MV-4-11 (cell line): ENCODE measurements at places on chromosomes 7 and 10.

GRCh38 chr10:79407811-79408795 lies 37.3 kb downstream of the ZCCHC24 start:
- DNase-seq, result no peak

- DNase-seq, result no peak
These were observed 27.7 kb downstream of the CDK6 start for GRCh38 chr7:92808635-92809034.

DNA sequence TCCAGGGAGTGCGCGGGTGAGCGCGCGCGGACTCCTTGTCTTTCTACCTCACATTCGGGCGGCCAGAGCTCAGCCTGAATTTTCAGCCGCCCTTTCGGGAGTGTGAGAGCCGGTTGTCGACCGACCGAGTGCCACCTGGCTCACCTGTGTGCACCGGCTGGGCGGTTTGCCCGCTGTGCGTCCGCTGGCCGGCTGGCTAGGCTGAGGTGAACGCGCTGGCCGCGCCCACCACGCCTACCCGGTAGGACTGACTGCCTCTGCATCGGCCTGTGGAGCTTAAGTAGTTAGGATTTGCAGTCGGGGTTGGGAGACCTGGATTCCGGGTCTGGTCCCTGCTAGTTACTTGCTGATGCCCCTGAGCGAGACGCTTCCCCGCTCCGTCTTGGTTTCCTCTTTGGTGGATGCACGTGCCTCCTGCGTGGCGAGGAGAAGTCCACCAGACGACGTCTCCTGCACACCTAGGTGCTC lies 553 bp downstream of the TSPAN15 start:
- no peak for DNase-seq

DNA sequence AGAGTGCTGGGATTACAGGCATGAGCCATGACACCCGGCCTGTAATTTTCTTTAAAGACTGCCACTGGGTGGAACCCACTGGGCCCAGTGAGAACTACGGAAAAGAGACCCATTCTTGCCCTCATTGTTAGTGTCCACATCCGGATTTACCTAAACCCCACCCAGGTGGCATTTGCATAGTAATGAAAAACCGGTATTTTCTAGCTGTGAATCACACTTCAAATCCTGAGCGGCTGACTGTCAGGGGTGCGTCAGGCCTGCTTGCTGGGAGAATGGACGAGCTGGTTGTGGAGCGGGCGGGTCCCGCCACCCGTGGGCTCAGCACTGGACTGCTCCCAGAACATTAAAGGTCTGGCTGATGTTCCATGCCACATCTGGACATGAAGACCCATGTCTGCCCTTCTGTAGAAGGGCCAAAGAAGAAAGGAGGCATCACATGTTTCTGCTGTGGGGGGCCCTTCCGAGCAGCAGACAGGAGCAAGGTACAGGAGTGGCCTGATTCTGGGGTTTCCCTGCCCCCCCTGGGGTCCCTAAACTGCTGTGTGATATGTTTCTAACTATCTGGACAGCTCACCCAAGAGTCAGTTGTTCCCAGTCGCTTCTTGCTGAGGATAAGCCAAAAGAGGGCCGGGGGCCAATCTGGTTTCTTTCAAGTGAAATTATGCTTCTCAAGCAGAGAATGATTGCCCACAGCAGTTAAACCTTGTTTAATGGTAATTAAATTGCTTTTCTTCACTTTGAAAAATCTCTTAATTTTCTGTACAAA lies 46.4 kb downstream of the KIAA1217 start:
- DNase-seq, result no peak

- DNase-seq, result peak; percentile 48
These were observed 259.0 kb downstream of the CXCL12 start for GRCh38 chr10:44125879-44126278.

GRCh38 chr7:28316489-28316888 lies 95.8 kb upstream of the CREB5 start:
- DNase-seq, result no peak

GRCh38 chr7:95925971-95926370 lies 153.6 kb downstream of the DYNC1I1 start:
- no peak for DNase-seq

- DNase-seq, result no peak
These were observed 46.9 kb downstream of the GPR141 start for GRCh38 chr7:37730501-37730900.

- no peak for DNase-seq
These were observed 8.4 kb upstream of the LMOD2 start for GRCh38 chr7:123647106-123647730.

- DNase-seq, result no peak
These were observed 592.8 kb upstream of the GRM3 start for GRCh38 chr7:86050918-86051317.

DNA sequence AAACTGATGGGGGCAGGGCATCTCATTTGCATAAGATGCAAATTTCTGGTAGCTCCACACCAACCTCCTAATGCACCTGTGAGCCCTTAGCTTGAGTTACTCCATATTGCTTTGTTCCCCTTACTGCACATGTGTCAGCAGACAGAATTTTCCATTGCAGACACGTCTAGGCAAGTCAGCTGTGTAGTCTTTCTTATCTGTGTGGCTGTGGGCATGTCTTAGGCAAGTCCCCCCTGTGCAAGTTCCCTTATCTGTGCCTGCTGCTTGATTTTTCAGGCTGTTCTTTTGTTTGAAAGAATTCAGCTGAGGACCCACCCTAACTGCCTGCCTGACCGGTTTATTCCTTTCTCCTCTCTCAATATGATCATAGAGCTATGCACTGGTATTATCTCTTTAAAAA lies 28.5 kb upstream of the TRIM24 start:
- peak; percentile 7 for DNase-seq

GRCh38 chr7:55133630-55134358 lies 115.0 kb downstream of the EGFR start:
- no peak for DNase-seq

- DNase-seq, result no peak
These were observed 588.2 kb upstream of the KCND2 start for GRCh38 chr7:119684763-119685162.

DNA sequence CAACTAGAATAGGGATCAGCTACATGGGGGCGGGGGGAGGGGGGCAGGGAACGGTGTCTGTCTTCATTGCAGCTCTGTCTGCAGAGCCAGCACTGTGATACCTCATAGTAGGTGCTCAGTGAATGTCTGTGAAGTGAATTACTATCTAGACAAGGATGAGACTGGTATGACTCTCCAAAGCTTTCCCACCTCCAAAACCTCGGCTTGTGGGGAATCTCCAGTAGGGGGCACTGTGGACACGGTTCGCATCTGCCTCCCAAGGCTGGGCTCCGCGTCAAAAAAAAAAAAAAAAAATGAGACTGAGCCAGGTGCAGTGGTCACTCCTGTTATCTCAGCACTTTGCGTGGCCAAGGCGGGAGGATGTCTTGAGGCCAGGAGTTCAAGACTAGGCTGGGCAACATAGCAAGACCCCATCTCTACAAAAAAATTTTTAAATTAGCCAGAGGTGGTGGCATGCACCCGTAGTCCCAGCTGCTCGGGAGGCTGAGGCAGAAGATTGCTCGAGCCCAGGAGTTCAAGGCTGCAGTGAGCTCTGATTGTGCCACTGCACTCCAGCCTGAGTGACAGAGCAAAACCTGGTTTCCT lies 9.6 kb downstream of the TRIM56 start:
- DNase-seq, result no peak

DNA sequence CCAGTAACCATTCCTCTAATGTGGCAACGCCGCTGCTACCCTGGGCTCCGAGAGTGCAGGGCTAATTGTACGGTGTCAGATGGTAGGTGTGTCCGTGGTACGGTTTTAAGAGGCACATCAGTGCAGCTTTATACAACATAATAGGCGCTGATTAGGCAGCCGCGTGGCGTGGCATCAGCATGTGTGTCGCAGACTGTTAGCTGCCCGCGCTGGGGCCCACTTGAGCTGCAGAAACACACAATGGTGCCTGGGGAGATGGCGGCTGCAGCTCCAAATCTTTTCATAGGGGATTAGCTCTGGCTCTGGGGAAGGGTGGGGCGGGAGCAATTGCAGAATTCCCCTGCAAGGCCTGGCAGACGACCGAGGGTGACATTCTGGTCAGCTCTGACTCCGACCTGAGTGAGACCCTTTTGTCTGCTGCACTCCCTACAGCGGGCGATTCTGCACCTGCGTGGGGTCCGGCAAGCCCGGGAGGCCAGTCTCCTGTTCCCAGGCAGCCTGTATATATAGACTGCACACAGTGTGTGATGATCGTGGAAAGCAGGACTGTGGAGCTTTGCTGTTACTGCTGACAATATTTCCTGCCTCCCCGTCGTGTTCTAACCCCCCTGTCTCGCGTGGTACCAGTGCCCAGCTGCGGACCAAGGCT lies 722.7 kb upstream of the CELF2 start:
- DNase-seq, result no peak

DNA sequence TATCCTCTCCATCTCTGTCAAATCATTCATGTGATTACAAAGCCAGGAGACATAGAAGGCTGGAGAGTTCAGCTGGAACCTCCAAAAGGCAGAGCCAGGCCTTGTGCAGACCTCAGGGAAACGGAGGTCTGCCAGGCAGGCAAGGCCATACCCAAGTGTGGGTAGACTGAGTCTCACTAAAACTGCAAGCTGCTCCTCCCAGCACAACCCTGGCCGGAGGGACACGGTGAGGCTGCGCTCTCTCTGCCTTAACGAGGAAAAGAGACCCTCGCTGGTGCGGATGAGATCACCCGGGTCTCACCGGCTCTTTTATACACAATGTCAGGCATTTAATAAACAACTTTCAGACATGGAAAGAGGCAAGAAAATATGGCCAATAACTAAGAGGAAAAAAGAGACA lies 66.1 kb upstream of the INPP5A start:
- DNase-seq, result no peak

- DNase-seq, result no peak
These were observed 221.4 kb downstream of the BICC1 start for GRCh38 chr10:58734116-58734515.

GRCh38 chr7:121337398-121337797 lies 8.6 kb downstream of the WNT16 start:
- no peak for DNase-seq

DNA sequence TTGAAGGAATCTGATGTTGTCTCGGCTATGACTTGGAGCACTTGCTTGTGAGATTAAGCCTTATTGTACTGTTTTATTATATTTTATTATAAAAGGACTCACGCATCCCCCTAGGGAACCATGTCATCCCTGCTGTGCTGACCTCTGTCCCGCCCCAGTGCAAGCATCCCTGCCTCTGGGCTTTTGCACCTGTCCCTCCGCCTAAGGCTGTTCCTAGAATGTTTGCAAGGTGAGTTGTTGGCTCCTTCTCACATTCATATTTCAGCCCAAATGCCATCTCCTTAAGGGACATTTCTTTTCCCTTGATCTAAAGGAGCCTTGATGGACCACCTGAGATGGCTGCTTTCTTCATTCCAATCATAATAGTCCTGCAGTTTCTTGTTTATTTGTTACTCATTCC lies 236.9 kb upstream of the IGFBP3 start:
- no peak for DNase-seq

- no peak for DNase-seq
These were observed 67.7 kb downstream of the BMPR1A start for GRCh38 chr10:86824151-86824550.

- peak; percentile 66 for DNase-seq
These were observed at the start of gene WDR37 for GRCh38 chr10:1056326-1057105. Gene WDR37, plus strand, starts transcription at chr10:1056385. Its CDS starts 15,771 bp downstream, at chr10:1072156.

- DNase-seq, result no peak
These were observed 21.7 kb downstream of the ADD3 start for GRCh38 chr10:110029450-110029849.

DNA sequence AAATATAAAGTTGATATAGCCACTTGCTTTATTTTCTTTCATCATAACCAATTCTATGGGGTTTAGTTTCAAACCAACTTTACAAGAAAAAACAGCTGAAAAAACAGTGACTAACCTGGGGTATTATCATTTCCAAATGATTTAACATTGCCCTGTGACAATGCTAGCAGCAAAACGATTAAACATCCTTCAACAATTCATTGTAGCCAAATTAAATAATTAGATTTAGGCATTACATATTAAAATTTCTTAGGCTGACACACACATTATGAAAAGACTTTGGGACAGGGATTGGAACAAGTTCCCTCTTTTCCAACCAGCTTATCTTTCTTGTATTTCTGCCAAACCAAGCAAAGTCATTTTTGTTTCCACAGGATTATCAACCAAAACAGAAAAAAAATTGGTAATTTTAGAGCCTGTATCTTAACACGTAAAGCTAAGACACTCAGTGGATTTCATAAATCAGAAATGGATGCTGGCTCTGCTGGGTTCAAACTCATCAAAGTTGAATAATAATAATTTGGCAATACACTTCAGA lies 84.0 kb downstream of the SEMA3D start:
- DNase-seq, result no peak

DNA sequence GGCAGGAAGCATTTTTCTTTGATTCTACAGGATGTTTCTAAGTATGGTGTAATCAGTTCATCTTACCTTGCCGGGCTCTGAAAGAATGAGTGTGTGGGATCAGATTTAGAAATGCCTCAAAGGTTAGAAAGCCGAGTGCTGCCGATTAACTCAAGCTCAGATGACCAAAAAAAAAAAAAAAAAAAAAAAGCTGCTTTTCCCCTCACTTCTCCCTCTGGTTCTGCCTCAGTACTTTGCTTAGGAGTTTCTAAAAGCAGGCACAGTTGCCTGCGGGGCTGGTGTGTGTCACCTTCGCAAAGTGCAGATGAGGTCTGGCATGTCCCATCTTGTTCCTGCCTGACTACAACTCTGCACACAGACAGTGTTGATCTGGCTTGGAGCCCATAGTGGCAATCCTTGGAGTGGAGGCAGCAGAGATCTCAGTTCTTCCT lies 47.0 kb downstream of the KIAA1217 start:
- DNase-seq, result no peak

GRCh38 chr10:64731016-64731415 lies 1209.8 kb downstream of the REEP3 start:
- DNase-seq, result no peak

DNA sequence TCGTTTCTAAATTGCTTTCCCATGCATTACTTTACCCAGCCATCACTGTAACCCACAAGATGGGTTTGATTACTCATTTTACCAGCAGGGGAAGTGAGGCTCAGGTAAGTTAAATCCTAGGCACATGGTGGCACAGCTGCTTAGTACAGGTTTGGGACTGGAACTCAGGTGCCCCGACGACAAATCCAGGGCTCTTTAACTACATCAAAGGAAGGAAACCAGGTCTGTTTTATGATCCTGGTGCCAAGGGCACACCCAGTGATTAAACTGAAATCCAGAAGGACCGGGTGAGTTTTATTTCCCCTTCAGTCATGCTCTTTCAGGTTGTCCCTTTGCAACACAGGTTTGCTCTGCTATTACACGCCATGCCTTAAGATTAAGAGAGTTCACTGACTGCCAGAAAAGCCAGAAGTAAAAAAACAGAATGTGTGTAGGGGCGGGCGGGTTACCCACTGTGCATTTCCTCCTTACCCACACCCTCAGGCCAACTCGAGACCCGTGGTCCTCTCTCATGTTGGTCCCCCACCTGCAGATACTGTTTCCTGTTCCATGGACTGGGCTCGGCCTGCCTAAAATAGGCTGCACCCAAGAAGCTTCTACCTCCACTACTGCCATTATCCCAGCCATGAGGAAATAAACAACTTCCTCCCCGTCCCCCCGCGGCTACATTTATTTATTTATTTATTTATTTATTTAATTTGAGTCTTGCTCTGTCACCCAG lies 55.1 kb upstream of the KDM7A start:
- DNase-seq, result no peak

GRCh38 chr10:103897241-103897774 lies 20.7 kb downstream of the STN1 start:
- DNase-seq, result no peak
